ENCODE measurements at places on chromosomes 5 and 9.

DNA sequence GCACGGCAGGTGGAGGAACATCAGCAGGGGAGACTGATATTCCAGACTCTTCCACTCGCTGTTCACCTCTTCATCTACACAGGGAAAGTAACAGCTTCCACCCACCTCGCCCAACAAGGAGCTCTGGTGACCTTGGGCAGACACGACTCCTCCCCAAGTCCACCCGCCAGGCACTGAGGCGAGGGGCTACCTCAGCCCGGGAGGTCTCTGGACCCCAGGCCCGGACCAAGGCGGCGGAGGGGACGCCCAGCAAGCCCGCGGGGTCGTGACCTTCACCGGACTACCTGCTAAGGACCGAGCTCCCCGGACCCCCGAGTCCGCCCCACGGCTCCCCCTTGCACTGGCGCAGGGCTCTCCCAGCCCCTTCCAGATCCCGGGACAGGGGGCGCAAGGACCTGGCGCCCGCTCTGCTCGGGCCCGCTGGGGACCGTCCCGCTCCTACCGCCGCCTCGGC, 70.2 kb upstream of the LPCAT1 start:
- no peak for DNase-seq

DNA sequence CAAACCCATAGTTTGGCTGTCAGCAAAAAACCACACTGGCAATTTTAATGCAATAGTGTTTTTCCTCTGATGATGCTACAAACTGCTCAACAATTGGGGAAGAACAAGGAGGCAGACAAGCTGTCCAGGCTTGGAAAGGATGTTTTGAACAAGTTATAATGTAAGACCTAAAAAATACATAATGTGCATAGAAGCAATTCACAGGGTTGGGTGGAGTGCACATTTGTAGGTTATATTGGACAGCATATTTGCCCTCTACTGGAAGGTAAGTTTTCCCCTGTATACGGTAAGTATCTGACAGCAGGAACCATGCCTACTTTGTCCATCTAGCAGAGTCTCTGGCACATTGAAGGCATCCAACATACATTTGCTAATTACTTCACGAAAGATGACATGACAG, 114.3 kb upstream of the PUM3 start:
- no peak for DNase-seq

DNA sequence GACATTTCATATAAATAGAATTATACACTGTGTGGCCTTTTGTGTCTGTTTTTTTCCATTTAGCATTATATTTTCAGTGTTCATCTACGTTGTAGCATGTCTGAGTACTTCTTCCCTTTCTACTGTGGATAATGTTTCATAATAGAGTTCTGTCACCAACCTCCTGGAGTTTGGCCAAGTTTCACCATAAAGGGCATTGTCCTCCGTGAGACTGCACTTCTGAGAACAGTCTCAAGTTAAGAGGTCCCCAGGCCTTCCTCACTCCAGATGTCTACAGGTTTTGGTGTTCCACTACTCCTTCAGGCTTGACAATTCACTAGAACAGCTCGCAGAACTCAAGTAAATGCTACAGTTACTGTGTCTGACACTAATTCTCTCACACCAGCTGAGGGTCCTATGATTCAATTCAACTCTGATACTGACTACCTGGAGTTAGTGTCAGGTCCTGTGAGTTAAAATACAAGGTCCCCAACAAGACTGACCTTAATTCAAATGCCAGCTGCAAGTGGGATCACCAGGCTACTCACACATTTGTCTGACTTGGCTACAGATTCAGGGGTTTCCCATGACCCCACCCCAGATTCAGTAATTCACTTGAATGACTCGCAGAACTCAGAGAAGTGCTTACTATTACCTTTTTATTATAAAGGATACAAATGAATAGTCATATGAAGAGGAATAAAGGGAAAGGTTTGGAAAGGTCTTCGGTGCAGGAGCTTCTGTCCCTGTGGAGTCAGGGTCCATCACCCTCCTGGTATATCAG, 31.1 kb downstream of the SLC35A4 start:
- no peak for DNase-seq

GRCh38 chr5:16095612-16096011, 84.0 kb downstream of the MARCHF11 start:
- no peak for DNase-seq

DNA sequence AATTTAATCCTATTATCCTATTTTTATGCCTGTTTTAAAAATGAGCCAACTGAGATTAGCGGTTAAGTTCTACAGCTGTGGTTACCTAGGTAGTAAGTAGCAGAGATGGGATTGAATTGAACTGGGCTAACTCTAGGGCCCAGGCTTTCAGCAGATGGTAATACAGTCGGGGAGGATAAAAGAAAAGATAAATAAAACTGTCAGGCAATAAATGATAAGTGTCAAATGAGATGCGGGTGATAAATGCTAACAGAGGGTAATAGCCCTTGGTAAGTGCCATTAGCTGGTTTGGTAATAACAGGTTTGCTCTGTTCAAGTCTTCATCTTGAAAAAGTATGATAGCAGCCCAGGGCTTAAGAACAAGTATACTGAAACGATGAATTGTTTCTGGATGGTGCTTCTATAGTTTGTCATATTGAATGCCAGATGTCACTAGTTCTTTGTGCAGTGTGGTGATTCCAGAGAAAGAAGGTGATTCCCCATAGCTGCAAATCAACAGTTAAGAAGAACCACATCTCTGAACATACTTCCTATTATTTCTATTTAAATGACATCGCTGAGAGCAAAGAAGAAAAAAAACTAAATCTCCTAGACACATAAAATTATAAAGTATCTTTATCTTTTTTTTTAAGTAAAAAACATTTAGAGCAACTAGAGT, 360.8 kb upstream of the PANK3 start:
- DNase-seq: no peak

- no peak for DNase-seq
Observed at GRCh38 chr9:94767331-94768072, 41.0 kb downstream of the AOPEP start.

DNA sequence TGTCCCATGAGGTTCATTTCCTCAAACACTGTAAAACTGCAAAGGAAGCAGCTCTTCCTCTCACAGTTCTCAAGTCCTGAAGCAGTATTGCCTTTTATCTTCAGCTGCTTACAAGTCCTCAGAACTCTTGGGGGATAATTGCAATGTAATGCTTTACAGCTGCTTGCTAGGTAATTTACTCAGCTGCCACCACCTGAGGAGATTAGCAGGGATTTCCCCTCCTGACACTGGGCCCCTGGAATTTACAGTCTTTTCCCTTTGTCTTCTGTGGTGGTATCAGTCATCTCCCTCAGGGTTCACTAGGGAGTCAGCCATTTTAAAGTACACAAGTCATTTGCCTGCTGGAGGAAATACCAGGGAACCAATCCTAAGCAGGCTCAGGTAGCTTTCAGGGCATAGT, 754.3 kb upstream of the GRAMD2B start:
- no peak for DNase-seq

DNA sequence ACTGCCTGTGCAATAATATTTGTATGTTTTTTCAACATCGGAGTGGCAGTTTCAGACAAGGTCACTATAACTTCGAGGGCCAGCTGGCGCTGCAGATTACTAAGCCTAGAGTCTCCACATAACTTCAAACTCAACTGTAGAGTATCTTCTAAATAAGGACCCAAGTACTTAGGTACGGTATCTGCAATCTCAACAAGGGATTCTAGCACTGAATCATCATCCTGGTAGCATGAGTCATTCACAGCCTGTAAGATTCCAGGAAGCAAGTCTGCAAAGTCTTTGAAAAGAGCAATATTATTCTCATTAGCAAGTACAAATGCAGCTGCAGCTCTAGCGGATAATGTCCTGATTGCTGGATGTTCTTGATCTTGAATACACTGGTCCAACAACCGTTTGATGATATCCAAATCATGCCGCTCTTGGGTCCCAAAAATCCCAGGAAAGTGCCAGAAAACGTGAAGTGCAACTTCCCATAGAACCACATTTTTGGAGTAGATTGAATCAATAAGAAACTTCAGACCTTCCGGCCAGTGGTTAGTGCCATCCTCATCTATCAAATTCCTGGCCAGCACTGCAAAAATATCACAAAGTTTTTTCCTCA, 654 bp downstream of the RANBP6 start:
- DNase-seq: no peak

GRCh38 chr9:80690349-80690939, 998.9 kb downstream of the TLE1 start:
- no peak for DNase-seq

DNA sequence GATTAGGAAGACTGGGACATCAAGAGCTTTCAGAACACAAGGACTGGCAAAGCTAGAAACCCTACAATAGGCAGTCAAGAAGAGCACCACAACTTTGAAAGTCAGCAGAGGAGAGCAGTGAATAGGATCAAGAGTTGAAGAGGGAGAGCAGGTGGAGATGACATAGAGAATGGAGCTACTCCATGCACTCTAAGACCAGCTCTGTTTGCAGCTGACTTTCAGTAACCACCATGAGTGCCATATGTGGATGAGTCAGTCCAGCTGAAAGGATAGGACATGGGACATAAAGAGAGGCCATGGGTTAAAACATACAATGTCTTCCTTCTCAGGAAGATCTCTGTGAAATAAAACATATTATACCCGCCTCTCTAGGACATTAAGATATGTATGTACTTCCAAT, 289.1 kb upstream of the KLF4 start:
- no peak for DNase-seq

- no peak for DNase-seq
Observed at GRCh38 chr5:180389252-180390101, 36.3 kb upstream of the GFPT2 start.

- no peak for DNase-seq
Observed at GRCh38 chr5:73783828-73784227, 157.8 kb downstream of the ARHGEF28 start.

DNA sequence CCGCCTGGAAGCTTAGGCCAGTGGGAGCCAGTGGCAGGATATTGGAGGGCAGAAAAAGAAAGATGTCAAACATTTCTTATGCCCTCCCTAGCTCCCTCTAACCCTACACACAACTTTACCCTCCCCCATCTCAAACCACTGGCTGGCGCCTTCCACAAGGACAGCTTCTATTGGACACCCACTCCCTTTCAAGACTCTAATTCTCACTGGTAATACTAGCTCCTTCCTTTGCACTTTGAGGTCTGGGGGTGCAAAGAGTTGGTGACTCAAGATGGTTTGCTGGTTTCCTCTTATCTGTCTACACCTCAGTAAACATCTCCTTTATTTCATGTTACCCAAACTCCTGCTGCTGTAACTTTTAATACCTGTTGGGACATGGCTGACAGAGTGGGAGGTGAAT, 11.6 kb upstream of the ITGA1 start:
- no peak for DNase-seq

DNA sequence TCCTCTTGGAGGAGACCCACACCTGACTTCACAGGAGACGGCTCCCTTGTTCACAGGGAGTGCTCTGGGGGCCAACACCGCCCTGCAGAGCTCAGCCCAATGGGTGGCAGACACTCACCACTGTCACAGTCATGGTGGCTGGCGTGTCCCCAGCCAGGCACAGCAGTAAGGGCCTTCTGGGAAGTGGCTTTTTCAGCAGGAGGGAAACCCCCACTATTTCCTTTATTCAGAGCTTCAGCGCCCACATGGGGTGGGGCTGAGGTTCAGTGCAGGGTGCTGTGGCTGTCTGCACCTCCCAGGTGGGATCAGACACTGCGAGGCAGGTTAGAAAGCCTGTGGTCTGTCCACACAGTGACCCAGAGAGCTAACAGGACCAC, 3.6 kb upstream of the SNAPC4 start:
- no peak for DNase-seq

GRCh38 chr5:89120719-89121118, 237.7 kb upstream of the MEF2C start:
- no peak for DNase-seq

- no peak for DNase-seq
Observed at GRCh38 chr9:115292584-115293279, 174.8 kb upstream of the TNC start.

GRCh38 chr5:6448622-6449464, at the start of gene UBE2QL1:
TSS of gene UBE2QL1 (plus strand) at chr5:6448859. CDS start at chr5:6448894, 35 bp downstream.
- DNase-seq: no peak

- DNase-seq: no peak
Observed at GRCh38 chr9:78848061-78848460, 551.1 kb downstream of the PSAT1 start.

DNA sequence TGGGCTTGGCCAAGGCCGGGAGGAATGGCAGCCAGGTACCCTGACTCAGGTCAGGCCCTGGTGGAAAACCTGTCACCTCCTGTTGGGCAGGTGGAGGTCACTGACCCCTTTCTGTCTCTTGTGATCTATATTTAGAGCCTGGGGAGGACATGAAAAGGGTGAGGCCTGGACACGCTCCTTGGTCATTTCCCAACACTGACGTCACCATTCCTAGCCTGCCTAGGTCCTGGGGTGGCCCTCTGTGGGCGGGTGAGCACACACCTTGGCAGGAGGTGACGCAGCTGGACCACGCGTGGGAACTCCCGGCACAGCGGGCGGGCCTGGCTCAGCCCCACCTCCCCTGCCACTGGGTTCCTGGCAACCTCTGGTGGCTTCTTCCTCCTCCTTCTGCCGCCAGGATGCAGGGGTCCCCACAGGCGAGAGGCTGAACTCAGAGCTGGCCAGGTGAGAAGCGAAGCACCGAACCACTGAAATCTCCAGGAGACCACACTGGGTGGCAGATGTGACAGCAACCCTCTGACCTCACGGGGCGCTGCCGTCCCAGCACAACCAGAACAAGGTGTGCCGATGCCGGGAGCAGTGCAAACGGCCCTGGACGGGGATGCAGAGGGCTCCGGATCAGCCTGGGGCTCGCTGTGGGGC, 6.4 kb upstream of the RALGDS start:
- no peak for DNase-seq

DNA sequence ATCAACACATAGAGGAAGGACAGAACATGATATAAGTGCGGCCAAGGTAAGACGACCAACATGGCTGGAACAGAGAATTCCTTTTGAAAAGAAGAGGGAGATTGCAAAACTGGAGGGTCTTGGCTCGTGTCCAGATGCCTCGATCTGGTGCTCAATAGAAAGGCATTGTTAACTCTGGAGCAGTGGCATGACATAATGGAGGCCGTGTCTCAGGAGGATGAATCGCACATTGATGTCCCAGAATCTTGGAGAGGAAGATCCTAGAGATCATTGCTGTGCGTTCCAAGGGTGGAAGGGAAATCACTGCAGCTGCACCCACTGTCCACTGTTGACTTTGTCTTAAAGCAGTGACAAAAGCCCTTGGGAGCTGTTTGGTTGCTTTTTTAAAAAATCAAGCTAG, 30.9 kb downstream of the GRAMD2B start:
- peak; percentile 79 for DNase-seq

- DNase-seq: no peak
Observed at GRCh38 chr5:148084269-148084668, 20.5 kb downstream of the SPINK5 start.

All from dorsolateral prefrontal cortex (tissue), 122 donors.